Foreskin fibroblast (primary cell): ENCODE measurements at places on chromosomes 7 and 10.

DNA sequence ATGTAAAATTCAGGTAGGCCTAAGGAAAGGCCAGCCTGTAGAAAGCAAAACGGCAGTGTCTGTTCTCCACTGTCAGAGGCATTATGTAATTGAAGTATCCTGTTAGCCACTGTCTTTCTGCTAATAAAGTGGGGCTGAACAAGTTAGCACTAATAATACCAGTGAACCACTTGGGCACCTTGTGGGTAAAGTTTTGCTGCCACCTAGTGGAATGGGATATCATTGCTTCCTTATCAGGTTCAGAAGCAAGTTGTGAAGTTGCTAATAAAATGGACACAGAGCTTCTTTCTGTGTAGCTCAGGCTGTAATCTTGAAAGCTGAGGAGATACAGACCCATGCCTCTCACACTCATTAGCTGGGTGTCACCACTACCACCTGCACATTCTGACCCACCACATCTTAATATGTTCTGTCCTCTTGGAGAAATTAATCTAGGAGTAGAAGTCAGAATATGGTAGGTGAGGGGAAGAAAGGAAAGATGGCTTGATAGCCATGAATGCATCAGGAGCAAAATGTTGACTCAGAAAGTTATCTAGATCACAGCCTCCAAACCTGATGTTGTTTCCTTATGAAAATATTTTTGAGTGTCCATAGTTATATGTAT lies 175.1 kb downstream of the SEPTIN7 start:
- peak; percentile 56 for DNase-seq

- DNase-seq = peak; percentile 49
Observed at GRCh38 chr7:13036256-13036780, 348.9 kb downstream of the ARL4A start.

- no peak for DNase-seq
Observed at GRCh38 chr10:61744469-61744868, 81.7 kb downstream of the CABCOCO1 start.

DNA sequence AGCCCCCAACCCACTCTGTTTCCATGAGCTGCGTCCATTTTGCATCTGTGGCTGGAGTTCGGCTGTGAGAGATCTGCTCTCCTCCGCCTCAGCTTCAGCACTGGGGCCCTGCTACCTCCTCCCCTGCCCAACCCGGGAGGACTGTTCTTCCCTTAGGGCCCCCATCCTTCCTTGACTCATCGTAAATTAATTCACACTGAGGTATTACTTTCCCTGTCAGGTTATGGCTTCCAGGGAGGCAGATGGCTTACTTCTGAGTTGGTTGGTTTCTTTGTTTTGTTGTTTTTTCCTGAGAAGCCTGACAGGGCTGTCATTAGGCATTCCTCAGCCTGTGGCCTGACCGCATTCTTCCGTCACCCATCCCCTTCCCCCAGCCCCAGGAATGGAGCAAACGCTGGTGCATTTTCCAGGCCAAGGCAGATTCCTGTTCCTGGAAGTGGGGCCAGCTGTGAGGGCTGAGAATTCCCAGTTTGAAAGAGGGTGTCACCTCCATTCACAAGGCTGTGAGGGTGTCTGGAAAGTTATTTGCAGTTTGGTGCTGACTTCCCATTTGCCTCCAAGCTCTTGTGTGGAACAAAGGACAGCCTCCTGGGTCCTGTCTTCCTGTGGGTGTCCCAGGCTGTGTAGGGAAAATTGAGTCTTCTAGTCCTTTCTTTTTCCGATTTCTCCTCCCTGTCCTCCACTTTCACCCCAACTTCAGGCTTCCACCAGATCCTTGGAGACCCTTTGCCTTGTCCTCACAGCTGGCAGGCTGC lies 11.7 kb downstream of the CPA5 start:
- DNase-seq = peak; percentile 96

DNA sequence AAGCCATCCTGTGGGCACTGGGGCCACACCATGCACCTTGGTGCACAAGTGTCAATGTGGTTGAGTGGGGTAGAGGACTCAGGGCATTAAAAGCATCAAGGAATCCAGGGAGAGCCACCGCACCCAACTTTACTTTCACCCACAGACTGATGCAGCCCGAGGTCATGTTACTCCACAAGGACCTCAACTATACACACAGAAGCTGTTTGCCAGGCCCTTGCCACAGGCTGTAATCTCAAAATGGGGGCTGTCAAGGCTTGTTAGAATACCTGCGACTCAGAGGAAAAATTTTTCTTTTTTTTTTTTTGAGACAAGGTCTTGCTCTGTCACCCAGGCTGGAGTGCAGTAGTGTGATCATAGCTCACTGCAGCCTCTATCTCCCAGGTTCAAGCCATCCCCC lies 26.5 kb upstream of the KCTD7 start:
- no peak for DNase-seq

- no peak for DNase-seq
Observed at GRCh38 chr10:31756729-31757110, 171.9 kb downstream of the ARHGAP12 start.

GRCh38 chr7:47571331-47572093 lies 10.4 kb downstream of the TNS3 start:
- peak; percentile 95 for DNase-seq

- DNase-seq = no peak
Observed at GRCh38 chr10:89621438-89621837, 23.6 kb downstream of the PANK1 start.

GRCh38 chr7:47516985-47517600 lies 64.8 kb downstream of the TNS3 start:
- no peak for DNase-seq

- DNase-seq = no peak
Observed at GRCh38 chr7:71611986-71612385, 480.0 kb downstream of the GALNT17 start.

GRCh38 chr10:20110125-20111100 lies 294.2 kb downstream of the PLXDC2 start:
- DNase-seq = no peak

DNA sequence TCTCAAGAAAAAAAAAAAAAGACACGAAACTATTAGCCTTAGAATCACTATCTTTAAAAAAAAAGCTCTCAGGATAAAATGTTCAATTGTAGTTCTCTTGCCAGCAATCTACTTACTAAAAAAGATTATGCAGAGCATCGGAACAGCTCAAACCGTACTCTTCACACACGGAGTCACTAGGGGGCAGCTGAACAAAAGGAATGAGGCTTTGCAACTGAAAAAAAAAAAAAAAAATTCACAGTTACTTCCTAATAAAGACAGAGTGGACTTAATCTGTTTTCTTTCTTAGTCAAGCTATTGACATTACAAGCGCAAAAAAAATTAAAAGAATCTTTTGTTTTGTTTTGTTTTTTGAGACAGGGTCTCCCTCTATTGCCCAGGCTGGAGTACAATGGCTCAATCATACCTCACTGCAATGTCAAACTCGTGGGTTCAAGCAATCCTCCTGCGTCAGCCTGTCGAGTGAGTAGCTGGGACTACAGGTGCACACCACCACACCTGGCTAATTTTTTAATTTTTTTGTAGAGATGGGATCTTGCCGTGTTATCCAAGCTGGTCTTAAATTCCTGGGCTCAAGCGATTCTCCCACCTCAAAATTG lies 11.5 kb downstream of the PMS2 start:
- peak; percentile 76 for DNase-seq

DNA sequence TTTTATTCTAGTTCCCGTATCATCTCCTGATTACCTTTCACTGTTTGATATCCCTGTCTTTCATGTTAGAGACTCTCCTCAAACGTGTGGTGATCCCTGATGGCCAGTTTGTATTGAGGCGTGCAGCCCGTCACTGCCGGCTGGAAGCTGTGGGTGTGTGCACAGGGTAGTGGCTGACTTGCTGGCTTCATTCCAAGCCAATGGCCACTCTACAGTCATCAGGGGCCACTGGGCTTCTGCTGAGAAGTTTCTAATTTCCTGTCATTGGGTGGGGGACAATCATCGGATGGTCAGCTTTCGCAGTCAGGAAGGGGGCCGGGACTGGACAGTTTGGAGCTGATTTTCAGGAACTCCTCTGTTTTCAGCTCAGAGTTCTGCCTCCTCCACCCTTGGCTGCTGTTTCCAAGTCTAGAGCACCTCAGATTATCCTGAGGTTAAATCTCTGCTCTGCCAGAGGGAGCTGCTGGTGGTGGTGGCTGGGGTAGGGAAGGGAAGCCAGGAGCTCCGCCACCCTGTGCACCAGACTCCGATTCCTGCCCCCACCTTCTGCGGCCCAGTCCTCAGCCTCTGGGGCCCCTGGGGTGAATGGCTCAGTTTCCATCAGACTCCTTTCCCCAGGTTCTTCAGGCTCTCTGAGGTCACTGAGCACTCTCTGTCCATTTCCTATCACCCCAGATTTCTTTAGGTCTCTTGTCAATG lies 34.9 kb downstream of the BAIAP2L1 start:
- no peak for DNase-seq

DNA sequence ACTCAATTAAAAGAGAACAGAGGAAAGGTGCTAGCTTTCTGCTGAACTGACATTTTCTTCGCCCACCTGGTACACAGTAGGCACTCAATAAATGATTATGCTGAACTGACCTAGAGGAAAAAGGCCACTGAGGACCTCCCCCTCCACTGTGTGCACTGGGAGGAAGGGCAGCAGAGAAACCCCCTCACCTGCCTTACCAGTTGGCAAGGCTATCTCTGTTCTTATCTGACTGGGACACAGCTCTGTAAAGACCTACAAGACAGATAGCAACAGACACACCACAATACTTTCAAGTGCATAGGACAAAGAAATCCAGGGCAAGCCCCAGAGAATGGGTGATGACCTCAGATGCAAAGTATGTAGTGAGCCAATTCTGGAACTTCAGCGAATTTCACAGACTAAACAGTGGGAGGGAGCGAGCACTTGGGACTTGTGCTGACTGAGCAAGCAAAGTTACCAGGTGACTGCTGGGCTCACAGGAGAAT lies 30.4 kb downstream of the PDLIM1 start:
- DNase-seq = peak; percentile 88

DNA sequence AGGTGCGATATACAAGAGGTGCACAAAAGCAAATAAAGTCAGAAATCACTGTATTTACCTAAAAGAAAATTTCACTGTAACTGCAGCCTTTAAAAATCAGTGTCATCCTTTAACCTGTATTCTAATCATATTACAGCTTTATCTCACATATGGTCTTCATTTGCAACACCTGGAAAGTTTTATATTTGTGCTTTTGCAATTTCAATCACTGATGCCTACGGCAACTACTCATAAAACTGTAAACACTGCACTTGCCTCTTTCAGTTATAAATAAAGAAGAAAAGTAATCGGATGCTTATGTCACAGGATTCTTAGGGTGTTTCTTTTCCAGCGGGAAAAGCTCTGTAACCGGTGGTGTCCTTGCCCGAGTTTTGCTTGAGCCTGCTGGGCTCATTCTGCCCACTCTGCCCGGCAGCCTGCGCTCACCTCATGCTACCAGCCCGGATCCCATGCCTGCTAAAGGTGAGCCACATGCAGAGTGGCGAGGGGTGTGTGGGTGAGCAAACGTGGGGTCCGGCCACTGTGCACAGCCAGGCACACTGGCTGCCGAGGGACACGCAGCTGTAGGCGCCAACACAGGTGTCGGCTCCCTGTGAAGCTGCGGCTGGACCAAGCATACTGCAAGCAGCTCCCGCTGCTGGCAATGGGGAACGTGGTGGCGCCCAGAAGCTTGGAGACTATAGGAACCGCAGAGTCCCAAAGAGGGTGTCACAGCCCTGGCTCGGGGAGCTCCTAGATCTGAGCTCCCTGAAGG lies 56.3 kb upstream of the ABCB5 start:
- DNase-seq = no peak

GRCh38 chr7:42211938-42212337 lies 25.1 kb downstream of the GLI3 start:
- no peak for DNase-seq

- peak; percentile 59 for DNase-seq
Observed at GRCh38 chr10:50554995-50555568, 68.7 kb downstream of the SGMS1 start.

DNA sequence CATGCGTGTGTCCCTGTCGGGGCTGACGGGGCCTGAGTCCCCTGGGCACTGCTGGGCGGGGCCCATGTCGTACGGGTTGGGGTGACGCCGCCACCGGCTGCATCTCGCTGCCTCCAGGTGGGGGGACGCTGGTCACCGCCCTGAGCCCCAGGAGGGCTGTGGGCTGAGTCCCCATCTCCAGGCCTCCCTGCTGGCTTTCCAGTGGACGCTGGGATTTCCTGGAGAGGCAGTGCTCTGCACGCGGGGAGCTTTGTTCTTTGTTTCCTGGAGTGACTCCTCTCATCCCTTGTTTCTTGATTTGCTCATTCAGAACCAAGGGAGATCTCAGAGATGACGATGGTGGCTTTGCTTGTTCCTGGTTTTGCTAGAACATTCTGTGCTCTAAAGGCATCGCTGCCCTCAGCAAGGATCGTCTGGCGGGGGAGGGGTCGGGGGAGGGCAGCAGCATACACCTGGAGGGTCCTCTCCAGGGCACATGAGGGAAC lies 21.0 kb downstream of the PWWP2B start:
- DNase-seq = no peak

GRCh38 chr7:100175296-100175935 lies 1.8 kb downstream of the GPC2 start:
- DNase-seq = no peak

GRCh38 chr10:92003258-92003657 lies 79.7 kb downstream of the BTAF1 start:
- no peak for DNase-seq

DNA sequence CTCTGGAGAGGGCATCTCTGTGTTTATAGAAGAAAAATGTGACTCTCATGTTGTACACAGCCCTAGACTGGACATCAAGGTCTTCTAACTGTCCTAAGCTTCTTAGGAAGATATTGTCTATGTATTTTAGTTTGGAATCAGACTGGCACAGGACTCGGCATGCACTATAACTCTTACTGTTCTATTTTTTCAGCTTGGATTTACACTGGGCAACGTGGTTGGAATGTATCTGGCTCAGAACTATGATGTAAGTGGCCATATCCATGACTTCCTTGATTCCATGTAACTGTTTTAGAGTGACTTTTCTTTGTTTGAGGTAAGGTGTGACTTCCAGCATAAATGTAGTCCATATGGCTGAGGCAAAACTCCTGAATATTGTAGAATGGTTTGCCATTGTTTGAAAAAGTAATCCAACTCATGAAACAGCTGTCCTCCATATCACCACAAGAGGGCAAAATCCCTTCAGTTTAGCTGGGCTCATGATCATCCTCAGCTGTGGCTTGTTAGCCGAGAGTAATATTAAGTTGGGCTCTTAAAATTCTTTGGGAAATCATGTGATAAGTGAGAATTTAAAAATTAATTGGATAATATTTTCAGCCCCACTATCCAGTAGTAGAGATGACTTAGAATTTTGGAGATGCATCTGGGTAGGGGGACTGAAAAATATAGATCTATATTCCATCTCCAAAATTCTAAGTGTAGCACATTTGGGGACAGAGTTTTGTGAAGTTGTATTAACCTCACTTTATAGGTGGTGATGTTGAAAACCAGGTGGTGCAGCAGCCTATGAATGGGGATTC lies 10.4 kb downstream of the STMP1 start:
- DNase-seq = peak; percentile 65
